ENCODE measurements at places on chromosomes 12 and 14. TPM values are rescaled to one million over a fixed set of nuclear protein-coding genes. Genes with fewer than 3 reads are reported as not detected.

- no peak for DNase-seq
Measured at GRCh38 chr12:26109343-26109881, 15.4 kb downstream of the BHLHE41 start.

- no peak for DNase-seq
Measured at GRCh38 chr12:57211791-57212700, 4.5 kb upstream of the NXPH4 start.

DNA sequence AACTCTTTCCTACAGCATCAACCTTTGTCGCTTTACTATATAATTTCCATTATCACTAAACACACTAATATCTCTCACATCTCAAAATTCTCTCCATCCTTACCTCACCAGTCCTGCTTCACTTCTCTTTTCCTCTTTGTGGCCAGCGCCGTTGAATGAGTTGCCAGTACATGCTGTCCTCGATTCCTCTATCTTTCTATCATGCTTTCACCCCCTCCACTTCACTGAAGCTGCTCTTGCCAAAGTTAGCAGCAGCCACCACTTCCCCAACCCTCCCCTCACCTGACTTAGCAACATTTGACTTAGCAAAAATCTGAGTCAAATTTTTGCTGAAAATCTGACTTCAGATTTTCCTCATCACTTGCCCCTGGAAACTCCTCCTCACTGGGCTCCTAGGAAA lies 210.4 kb downstream of the ANO6 start:
- no peak for DNase-seq

- DNase-seq = no peak
Measured at GRCh38 chr12:304805-305204, 42.2 kb upstream of the SLC6A13 start.

DNA sequence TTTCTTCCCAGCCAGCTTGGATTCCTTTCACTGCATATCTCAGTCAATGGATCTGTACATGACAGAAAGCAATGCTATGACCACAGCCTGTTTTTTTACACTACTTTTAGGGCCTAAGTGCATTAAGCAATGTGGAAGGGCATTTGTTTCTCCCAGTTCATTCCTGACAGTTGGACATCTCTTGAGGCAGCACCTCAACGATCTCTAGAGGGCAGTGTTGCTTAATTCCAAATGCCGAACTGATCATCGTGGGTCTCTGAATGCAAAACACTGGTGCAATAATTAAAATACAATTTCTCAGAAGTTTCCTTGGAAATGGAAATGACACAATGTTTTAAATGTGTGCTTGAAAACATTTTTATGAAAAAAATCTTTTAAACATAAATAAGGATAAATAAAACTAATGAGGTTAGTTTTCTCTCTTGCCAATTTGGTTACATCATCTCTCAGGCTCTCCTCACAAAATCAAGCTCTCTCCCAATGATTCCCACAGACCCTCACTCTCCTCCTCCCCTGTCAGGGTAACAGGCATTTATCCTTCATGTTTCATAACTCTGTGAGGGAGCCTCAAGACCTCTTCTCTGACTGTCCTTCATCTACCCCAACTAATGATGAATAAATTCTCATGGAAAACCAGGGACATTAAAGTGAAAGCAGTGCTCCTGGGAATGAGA lies 192.4 kb upstream of the SLC16A7 start:
- DNase-seq = peak; percentile 18

GRCh38 chr12:95701275-95701674 lies 89.3 kb downstream of the NTN4 start:
- DNase-seq = no peak

DNA sequence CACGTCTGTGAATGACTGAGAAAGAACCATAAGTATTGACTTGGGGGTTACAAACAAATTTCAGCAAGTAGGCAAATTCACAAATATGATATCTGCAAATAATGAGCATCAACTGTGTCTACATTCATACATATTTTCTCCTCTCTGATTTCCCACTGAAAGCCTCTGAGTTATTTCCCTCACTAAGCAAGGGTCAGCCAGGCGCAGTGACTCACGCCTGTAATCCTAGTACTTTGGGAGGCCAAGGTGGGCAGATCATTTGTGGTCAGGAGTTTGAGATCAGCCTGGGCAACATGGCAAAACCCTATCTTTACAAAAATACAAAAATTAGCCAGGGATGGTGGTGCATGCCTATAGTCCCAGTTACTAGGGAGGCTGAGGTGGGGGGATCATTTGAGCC lies 80.8 kb downstream of the SLC25A21 start:
- DNase-seq = no peak

DNA sequence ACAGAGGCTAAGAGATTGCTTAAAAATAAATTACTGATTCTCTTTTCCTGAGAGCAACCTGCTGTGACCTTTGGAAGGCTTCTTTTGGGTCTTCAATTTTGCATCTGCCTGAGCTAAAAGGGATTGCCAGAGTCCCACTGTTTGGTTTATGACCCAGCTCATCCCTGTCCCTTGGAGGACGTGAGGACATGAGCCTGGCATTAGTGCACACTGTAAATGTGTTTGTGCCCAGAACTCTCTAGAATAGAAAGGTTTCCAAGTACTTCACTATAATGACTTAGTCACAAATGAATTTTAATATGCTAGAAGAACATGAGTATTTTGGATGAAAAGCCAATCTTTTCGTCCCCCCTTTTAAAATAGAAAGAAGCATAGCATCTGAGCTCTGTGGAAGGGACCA lies 47.1 kb upstream of the CDKN3 start:
- no peak for DNase-seq

- no peak for DNase-seq
Measured at GRCh38 chr14:103204852-103205540, 81.7 kb downstream of the TNFAIP2 start.

DNA sequence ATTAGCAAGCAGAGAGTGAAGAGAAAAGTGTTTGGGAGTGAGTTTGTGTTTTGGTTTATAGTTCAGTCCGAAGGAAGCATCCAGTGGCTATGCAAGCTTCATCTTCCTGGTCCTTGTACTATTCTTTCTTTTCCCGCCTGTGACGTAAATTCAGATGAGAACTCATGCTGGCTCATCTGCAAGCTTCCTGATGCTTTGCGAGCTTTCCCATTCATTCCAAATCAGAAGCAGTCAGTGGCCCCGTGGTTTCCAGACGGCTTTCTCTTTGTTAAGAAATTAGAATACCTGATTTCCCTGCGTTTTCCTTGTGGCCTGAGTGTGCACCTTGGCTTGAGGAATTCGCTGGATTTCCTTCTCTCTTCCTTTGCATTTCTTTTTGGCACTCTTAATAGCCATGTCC lies 89.5 kb downstream of the TESC start:
- DNase-seq = no peak

TSHR gene
- total RNA-seq = 0.24 TPM

PEBP1 gene
- total RNA-seq = 216 TPM

Data from progenitor cell of endocrine pancreas (in vitro differentiated cells).